Prostate gland (tissue), 2 donors: ENCODE measurements at places on chromosomes 3 and 15. TPM values are rescaled to one million over a fixed set of nuclear protein-coding genes. Genes with fewer than 3 reads are reported as not detected.

- H3K36me3 ChIP-seq: no peaks in the 10 kb centered on the region
- H3K27ac ChIP-seq: no peak overlapping the region
- H3K4me3 ChIP-seq: no peak overlapping the region
- no peaks in the 10 kb centered on the region for H3K4me1 ChIP-seq
Measured at GRCh38 chr3:193894121-193894863, 241.7 kb upstream of the HES1 start.

- no peak overlapping the region for H3K4me3 ChIP-seq
- DNase-seq: no peak
- H3K36me3 ChIP-seq: no peaks in the 10 kb centered on the region
- no peak overlapping the region for H3K27ac ChIP-seq
- H3K27me3 ChIP-seq: no peaks in the 10 kb centered on the region
Measured at GRCh38 chr3:43097400-43098080, 8.3 kb downstream of the POMGNT2 start.

DNA sequence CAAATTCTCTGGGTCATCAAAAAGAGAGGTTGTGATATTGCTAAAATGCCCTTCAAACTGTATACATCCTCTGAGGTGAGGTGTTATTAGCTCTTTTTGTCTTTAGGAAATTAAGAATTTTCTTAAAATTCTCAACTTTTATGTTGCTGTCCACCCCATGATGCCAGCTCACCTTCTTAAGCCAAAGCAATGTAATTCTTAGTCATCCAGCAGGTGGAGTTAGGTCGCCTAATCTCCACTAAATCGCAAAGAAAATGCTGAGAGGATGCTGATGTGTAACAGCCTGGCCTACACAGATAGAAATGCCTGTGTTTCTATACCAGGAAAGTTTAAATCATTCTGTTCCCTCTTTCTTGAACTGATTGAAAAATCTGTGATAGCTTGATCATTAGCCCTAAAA lies 770.2 kb upstream of the ALCAM start:
- no peak overlapping the region for H3K27ac ChIP-seq
- peak; percentile 33 for DNase-seq
- H3K4me3 ChIP-seq: no peak overlapping the region
- no peaks in the 10 kb centered on the region for H3K4me1 ChIP-seq

DNA sequence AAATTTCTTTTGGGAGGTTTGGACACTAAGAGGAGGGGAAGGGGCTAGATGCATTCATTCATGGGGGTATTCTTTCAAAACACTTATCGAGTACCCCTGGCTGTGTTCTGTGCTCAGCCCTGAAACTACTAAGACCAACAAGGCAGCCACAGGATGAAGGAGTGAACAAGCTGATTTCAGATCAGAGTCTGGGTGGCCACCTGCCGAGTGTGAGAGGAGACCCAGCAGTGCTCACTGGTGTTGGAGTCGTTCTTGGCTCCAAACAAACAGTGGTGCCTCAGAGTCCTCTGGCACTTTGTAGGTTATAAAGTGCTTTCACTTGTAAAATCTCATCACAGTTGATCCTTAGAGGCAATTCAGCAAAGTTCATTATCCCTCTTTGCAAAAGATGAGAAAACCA lies 48.8 kb upstream of the CMTM8 start:
- no peak for DNase-seq
- H3K4me1 ChIP-seq: no peaks in the 10 kb centered on the region
- no peak overlapping the region for H3K4me3 ChIP-seq
- no peak overlapping the region for H3K27ac ChIP-seq

Gene MOBP
- 2.4 TPM for total RNA-seq

Gene LSAMP
- total RNA-seq: 15.4 TPM

DNA sequence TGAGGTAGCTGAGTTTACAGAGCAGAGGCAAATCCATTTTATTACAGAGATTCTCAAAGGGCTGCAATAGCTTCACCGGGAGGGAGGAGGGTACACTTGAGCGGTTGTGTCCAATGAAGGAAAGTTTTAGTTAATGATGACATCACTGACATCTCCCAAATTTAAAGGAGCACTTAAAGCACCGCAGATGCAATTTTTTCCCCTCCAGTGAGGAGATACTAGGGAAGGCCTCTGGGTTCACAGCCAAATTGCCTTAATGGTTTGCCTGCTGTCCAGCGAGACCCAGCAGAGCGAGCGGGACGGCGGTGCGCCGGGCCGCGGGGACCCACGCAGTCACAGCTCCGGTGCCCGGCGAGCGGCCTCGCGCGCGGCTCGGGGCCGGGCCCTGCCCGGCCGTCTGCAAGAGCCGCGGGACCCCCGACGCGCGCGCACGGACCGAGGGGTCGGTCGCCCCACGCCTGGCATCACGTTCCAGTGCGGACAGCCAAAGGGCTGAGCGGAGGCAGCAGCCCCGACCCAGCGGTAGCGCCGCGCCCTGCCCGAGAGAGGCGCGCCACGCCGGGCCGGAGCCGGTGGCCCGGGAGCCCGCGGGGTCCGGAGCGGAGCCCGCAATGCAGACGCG lies 160.5 kb upstream of the CHRNA7 start:
- H3K4me3 ChIP-seq: peak overlapping the region; percentile 52
- H3K36me3 ChIP-seq: no peaks in the 10 kb centered on the region
- H3K27ac ChIP-seq: no peak overlapping the region
- DNase-seq: no peak
- H3K4me1 ChIP-seq: no peaks in the 10 kb centered on the region

GRCh38 chr3:49606427-49606826 lies 52.1 kb downstream of the BSN start:
- H3K4me1 ChIP-seq: no peaks in the 10 kb centered on the region
- no peaks in the 10 kb centered on the region for H3K36me3 ChIP-seq
- no peak for DNase-seq
- no peaks in the 10 kb centered on the region for H3K27me3 ChIP-seq
- no peak overlapping the region for H3K27ac ChIP-seq

Gene ASB14
- not detected for total RNA-seq

DNA sequence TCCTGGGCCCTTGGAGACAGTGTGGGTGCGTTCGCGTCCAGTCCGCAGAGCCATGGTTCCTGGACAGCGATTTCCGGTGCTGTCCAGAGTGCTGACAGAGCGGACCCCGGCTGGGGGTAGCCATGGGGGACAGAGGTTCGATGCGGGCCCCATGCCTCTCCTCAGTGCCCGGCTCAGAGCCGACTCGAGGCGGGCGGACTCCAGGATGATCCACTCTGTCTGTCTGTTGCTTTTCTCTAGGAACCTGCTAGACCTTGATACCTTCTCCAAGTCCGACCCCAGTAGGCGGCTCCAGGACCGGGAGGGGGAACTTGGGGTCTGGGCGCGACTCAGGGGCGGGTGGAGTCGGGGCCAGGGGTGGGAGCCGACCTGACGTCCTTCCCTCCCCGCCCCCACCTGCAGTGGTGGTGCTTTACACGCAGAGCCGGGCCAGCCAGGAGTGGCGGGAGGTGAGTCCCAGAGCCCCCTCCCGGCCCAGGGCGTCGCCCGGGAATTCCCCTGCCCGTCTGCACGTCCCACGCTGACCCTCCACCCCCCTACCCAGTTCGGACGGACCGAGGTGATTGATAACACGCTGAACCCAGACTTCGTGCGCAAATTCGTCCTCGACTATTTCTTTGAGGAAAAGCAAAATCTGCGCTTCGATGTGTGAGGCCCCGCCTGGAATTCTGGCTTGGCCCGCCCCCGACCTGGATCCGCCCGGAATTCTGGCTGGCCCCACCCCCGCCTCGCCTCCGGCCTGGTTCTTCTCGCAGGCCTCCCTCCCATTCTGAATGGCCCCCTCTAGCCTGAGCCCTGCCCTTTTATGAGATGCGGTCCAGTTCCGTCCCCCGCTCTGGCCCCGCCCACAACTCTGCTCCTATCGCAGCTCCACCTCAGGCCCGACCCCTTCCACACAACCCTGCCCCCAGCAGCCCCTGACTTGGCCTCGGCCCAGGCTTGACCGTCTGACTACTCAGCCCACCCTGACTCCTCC lies 1.0 kb downstream of the CPNE9 start:
- no peaks in the 10 kb centered on the region for H3K36me3 ChIP-seq
- peaks cover 7% of the 10 kb centered on the region for H3K4me1 ChIP-seq
- peak overlapping the region; percentile 24 for H3K4me3 ChIP-seq
- H3K27me3 ChIP-seq: no peaks in the 10 kb centered on the region

DNA sequence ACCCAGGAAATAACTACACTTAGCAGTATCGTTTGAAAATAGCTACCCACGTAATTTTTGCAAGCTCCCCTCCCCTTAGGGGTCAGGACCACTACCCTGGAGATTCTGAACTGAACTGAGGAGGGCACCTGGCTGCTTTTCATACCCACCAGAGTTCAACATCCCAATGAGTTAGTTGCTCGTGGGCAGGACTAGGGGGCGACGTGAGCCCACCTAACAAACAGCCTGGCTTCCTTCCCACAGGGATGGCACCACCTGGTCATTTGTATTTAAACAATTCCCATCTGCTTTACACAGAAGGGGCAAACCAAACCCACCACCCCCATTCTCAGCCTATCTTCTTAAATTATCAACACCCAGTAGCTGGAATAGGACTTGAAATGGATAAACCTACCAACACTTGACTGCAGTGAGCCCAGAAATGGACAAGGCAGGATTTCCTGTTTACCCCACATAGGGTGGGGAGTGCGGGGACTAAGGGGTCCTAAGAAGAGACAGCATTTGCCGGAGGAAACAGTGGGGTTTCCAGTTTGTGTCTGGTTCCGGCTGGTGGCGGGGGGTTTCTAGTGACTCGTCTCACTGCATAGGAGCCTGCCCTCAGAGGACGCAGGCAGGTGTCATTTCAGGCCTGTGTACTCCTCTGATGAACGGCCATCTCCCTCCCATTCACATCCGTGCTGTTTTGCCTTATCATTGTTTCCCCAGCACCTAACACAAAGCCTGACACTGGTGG lies 11.6 kb upstream of the VGLL4 start:
- H3K4me3 ChIP-seq: no peak overlapping the region
- no peaks in the 10 kb centered on the region for H3K36me3 ChIP-seq
- no peaks in the 10 kb centered on the region for H3K27me3 ChIP-seq
- H3K4me1 ChIP-seq: no peaks in the 10 kb centered on the region
- no peak for DNase-seq

Gene TP63
- 39.9 TPM for total RNA-seq

- no peak for DNase-seq
- no peak overlapping the region for H3K4me3 ChIP-seq
- H3K36me3 ChIP-seq: no peaks in the 10 kb centered on the region
- no peaks in the 10 kb centered on the region for H3K27me3 ChIP-seq
- H3K4me1 ChIP-seq: no peaks in the 10 kb centered on the region
Measured at GRCh38 chr15:88907111-88907510, 6.1 kb downstream of the MFGE8 start.

DNA sequence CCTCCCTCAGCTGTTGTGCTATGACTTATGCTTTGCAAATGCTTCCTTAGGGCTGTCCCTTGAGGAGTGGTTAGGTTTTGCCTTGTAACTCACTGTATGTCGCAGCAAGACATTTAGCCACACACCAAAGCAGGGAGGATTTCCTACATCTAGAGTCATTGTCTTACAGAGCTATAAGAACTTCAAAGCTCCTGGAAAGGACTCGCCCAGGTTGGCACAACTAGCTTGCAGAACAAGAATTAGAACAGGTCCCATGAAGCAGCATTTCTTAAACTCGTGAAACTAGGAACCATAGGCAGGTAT lies 19.4 kb upstream of the ACAP2 start:
- no peak overlapping the region for H3K27ac ChIP-seq
- H3K4me3 ChIP-seq: no peak overlapping the region
- no peaks in the 10 kb centered on the region for H3K27me3 ChIP-seq
- no peak for DNase-seq
- H3K4me1 ChIP-seq: no peaks in the 10 kb centered on the region

Gene RASGRP1
- total RNA-seq: 0.36 TPM

DNA sequence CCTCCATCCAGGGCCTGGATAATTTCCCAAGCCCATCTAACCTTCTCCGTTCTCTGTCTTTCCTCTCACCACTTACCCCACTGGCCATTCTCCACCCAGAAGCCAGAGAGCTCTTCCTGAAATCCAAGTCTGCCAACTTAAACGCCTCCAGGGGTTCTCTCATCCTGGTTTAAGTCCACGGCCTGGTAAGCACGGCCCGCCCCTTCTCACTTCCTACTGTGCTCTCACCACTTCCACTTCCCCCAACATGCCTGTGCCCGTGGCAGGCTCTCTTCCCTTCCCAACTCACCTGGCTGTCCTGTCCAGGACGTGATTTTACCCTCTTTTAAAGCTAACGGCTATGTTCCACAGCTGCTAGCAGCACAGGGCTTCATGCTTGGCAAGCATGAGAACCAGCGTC lies 1.7 kb upstream of the CX3CR1 start:
- H3K36me3 ChIP-seq: no peaks in the 10 kb centered on the region
- no peak for DNase-seq
- no peak overlapping the region for H3K27ac ChIP-seq
- no peaks in the 10 kb centered on the region for H3K4me1 ChIP-seq
- no peaks in the 10 kb centered on the region for H3K27me3 ChIP-seq
- no peak overlapping the region for H3K4me3 ChIP-seq

Gene TMC3
- total RNA-seq: 0.23 TPM

DNA sequence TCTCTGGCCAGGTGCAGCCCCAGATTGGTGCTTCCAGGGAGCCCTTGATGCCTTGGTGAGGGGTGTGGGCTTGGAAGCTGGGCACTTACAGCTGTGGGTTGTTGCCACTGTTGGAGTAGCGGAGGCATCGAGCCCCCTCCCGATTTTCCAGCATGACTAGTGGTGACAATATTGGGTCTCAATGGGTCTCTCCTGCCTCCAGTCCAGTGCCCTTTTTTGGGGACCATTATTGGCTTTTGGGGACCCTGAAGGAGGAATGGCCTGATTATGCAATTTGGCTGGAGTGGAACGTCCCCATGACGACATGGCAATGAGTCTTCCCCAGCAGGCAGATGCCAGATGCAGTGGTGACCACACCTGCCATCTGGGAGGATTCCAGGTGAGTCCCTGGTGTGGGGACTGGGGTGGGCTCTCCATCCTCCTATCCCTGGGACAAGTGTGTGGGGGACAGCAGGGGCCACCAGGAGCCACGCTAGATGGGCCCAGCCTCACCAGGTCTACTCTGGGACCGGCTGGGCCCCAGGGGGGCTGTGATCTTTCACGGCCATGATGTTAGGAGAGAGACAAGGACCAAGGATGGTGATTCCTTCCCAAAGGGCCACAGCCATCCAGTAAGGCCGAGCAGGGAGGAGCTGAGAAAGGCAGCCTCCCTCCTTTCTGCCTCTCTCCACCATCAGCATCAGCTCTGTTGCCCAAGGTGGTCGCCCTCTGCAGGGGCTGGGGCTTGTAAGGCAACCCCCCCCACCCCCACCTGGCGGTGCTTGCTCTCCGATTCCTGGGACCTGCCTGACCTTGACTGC lies 196.8 kb downstream of the GOLGA6L6 start:
- no peak overlapping the region for H3K4me3 ChIP-seq
- DNase-seq: no peak
- H3K27me3 ChIP-seq: no peaks in the 10 kb centered on the region

DNA sequence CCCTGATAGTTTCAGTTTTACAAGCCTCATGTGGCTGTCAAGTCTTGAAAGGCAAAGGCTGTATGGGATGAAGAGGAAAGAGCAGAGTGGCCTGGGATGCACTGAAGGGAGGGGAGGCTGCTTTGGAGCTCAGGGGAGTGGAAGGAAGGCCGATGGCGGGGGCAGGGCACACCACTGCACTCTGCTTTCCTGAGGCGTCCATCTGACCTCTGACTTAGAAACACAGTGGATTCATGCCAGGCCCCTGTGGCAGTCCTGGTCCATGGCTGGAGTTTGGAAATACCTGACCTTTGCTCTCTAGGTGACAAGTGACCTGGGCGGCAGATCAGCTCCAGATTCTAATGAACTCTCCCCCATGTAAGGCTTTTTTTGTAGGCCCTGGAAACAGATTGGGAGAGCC lies 19.0 kb downstream of the FAH start:
- H3K27me3 ChIP-seq: no peaks in the 10 kb centered on the region
- H3K36me3 ChIP-seq: no peaks in the 10 kb centered on the region
- no peaks in the 10 kb centered on the region for H3K4me1 ChIP-seq
- H3K27ac ChIP-seq: no peak overlapping the region
- no peak for DNase-seq

Gene INO80
- total RNA-seq: 23.0 TPM

Gene OIP5
- 4.6 TPM for total RNA-seq

Gene C3orf52
- 11.0 TPM for total RNA-seq

Gene FGF7
- 11.5 TPM for total RNA-seq
